ENCODE measurements at places on chromosomes 3 and 15.

GRCh38 chr3:112357930-112358780 lies 25.2 kb downstream of the CD200 start:
- DNase-seq, result no peak

DNA sequence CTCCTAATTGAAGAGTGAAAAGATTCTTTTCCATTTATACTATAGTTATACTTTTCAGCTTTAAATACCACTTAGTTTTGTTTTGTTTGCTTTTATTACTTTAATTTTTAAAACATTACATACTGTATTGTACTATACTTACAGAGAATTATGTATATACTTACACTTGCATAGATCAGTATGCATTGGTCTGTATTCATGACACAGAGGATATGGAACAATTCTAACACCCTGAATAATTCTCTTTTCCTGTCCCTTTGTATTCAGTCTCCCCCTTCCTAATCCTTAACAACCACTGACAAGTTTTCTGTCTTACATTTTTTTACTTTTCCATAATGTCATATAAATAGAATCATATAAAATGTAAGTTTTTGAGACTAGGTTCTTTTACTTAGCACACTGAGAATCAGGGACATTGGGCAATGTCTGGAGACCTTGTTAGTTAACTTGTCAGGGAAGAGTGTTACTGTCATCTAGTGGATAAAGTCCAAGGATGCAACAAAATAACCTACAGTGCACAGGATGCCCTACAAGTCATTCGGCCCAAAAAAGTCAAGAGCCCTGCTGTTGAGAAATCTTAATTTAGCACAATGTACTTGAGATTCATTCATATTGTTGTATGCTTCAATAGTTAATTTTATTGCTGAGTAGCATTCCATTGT lies 95.7 kb upstream of the MCTP2 start:
- no peak for DNase-seq

- DNase-seq, result no peak
Measured at GRCh38 chr3:40608091-40608490, 83.3 kb downstream of the ZNF621 start.

- no peak for DNase-seq
Measured at GRCh38 chr3:25960776-25961175, 170.9 kb downstream of the OXSM start.

- no peak for DNase-seq
Measured at GRCh38 chr3:56145410-56145809, 322.9 kb downstream of the ERC2 start.

- no peak for DNase-seq
Measured at GRCh38 chr3:12752809-12753208, 6.2 kb downstream of the TMEM40 start.

GRCh38 chr3:23835802-23836201 lies 30.0 kb downstream of the UBE2E1 start:
- DNase-seq, result no peak

DNA sequence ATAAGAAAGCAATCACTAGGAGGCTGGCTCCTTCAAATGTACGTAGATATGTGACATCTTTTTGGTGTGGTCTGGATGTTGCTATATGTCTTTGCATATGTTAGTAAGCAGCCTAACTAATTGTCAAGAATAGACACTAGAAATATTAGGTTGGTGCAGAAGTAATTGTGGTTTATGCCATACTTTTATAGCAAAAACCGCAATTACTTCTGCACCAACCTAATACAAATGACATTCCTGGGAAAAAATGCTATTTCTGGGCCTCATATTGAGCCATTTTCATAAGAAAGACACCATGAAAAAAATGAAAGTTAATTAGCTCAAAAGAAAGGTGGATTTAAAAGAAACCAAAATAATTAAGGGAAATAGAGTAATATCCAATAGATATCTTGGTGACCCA lies 555.8 kb downstream of the ZNF385D start:
- DNase-seq, result no peak

DNA sequence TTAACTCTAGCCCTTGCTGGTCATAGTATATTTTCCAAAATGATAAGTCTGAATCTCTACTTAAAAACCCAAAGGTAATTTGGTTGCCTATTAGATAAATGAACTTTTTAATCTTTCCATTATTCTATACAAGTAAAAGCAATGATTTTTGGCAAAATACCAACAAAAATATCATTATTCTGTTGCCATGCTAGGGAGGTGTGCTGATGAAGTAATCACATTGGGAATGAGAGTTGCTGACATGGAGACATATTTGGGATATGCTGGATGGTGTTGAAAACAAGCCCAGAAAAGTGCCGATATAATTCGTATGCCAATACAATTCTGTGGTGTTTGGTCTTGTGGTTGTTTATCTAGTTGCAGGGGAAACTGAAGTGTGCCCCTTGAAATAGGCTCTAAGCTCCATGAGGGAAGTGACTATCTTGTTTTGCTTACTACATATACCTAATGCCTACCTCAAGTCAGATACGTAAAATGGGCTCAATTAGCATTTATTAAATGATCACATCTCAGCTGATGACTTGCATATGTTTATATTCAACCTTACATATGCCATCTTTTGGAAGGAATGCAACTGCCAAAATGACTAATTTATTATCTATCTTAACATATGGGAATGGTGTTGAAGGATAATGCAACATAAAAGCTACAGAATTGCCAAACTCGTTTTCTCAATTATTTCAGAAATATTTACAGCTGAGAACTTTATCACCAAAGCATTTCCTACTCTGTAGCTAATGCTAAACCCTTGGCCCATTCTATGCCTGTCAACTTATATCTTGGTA lies 5.8 kb downstream of the TOPBP1 start:
- DNase-seq, result no peak

GRCh38 chr3:23422517-23422851 lies 219.4 kb downstream of the UBE2E2 start:
- no peak for DNase-seq
